ENCODE measurements at places on chromosomes 12 and 14. TPM values are rescaled to one million over a fixed set of nuclear protein-coding genes. Genes with fewer than 3 reads are reported as not detected.
A peak's percentile ranks its signal among the peaks of the same experiment; 100 is the strongest.

PARP11 gene
- total RNA-seq: 11.9 TPM

OTUB2 gene
- total RNA-seq: 0.42 TPM

AMDHD1 gene
- 0.51 TPM for total RNA-seq

SLC25A21 gene
- total RNA-seq: 0.65 TPM

RNU4-1 gene
- total RNA-seq: 1,718 TPM

RD3L gene
- total RNA-seq: not detected

PRPH gene
- total RNA-seq: 0.49 TPM

TAS2R31 gene
- total RNA-seq: 5.3 TPM

MSI1 gene
- 0.32 TPM for total RNA-seq

PKP2 gene
- total RNA-seq: 1.4 TPM

- DNase-seq: no peak
- no peaks in the 10 kb centered on the region for H3K4me1 ChIP-seq
- H3K36me3 ChIP-seq: no peaks in the 10 kb centered on the region
Measured at GRCh38 chr12:115774148-115774895, 503.2 kb downstream of the MED13L start.

GRCh38 chr14:56357428-56357827 is 222.2 kb upstream of the TMEM260 start:
- H3K27ac ChIP-seq: peak overlapping the region; percentile 58
- H3K4me3 ChIP-seq: no peak overlapping the region

- H3K4me3 ChIP-seq: no peak overlapping the region
- no peaks in the 10 kb centered on the region for H3K27me3 ChIP-seq
- no peak overlapping the region for H3K27ac ChIP-seq
- DNase-seq: no peak
- no peaks in the 10 kb centered on the region for H3K36me3 ChIP-seq
- no peaks in the 10 kb centered on the region for H3K4me1 ChIP-seq
Measured at GRCh38 chr12:32947206-32948067, 50.9 kb upstream of the PKP2 start.

GRCh38 chr14:105042813-105043212 is 21.9 kb upstream of the CDCA4 start:
- H3K4me1 ChIP-seq: no peaks in the 10 kb centered on the region
- H3K36me3 ChIP-seq: no peaks in the 10 kb centered on the region
- no peaks in the 10 kb centered on the region for H3K27me3 ChIP-seq
- no peak overlapping the region for H3K4me3 ChIP-seq

DNA sequence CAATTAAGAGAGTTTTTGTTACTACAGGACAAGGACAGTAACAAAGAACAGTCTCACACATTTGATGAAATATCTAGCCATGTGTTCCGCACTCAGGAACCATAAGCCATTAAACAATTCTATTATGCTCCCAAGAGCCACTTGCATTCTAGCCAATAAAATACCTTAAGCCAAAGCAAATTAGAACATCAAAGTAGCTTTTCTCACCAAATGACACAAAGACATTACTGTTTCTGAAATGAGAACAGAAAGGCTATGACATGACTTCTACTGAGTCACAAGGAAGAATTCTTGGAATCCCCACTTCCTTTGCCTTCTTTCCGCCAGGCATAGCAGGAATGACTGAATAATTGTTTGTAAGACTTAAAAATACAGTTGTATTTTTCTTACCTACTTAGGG is 445.8 kb downstream of the ATP23 start:
- no peaks in the 10 kb centered on the region for H3K4me1 ChIP-seq
- no peak overlapping the region for H3K27ac ChIP-seq
- no peaks in the 10 kb centered on the region for H3K36me3 ChIP-seq

GRCh38 chr12:27984275-27984674 is 11.7 kb upstream of the PTHLH start:
- no peaks in the 10 kb centered on the region for H3K36me3 ChIP-seq
- H3K27me3 ChIP-seq: no peaks in the 10 kb centered on the region
- no peak for DNase-seq
- no peak overlapping the region for H3K4me3 ChIP-seq

DNA sequence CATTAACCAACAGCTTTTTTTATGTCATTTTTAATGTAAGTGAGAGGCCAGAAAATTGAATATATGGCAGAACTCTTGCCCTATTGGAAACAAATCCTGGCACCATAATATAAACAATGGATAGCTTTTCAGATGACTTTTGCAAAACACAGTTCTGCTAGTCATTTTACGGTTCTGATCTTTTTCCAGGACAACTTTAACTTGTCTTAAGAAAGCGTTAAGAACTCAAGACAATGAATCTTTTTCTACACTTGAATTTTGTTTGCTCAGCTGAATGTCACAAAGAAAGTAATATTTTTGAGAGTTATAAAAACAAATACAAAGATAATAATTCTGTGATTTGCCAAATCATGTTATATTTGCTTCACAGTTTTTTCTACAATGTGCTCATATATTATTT is 13.2 kb downstream of the KERA start:
- DNase-seq: no peak
- no peaks in the 10 kb centered on the region for H3K36me3 ChIP-seq

DNA sequence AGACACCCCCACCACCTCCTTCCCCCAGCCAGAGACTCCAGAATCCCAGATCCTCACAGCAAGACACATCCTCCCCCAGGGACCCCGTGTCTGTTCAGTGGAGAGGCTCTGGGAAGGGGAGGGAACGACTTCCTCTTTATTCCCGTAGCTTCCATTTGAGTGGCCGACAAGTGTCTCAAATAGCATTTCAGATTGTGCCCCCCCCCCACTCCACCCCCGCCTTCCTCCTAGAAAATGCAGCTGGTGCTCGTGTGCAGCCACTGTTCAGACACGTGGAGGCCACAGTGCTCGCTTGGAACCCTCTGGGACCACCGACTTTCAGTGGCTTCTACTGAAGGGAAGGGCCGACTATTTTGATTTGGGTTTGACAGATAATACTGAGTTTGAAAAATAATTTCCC is 14.3 kb downstream of the PPP2R5C start:
- no peak overlapping the region for H3K27ac ChIP-seq
- H3K4me3 ChIP-seq: no peak overlapping the region
- no peaks in the 10 kb centered on the region for H3K4me1 ChIP-seq
- no peaks in the 10 kb centered on the region for H3K36me3 ChIP-seq
- H3K27me3 ChIP-seq: no peaks in the 10 kb centered on the region
- DNase-seq: no peak

DNA sequence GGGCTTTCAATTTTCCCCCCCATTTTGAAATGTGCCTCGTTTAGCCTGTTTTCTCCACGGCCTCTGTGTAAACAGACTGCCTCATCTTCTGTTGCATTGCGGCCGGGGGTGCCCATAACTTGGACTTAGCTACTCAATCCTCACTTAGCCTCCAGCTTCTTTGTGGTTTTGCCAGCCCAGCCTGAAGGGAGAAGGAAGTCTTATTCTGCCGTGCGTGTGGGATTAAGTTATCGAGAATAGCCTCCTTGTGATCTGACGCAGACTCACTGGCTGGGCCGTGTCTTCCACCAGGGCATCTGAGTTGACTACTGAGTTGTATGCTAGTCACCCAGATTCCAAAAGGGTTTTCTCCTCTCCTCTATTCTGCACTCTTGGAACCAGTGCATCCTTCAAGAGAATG is 8.1 kb downstream of the PRKAB1 start:
- no peaks in the 10 kb centered on the region for H3K27me3 ChIP-seq
- no peaks in the 10 kb centered on the region for H3K4me1 ChIP-seq

DNA sequence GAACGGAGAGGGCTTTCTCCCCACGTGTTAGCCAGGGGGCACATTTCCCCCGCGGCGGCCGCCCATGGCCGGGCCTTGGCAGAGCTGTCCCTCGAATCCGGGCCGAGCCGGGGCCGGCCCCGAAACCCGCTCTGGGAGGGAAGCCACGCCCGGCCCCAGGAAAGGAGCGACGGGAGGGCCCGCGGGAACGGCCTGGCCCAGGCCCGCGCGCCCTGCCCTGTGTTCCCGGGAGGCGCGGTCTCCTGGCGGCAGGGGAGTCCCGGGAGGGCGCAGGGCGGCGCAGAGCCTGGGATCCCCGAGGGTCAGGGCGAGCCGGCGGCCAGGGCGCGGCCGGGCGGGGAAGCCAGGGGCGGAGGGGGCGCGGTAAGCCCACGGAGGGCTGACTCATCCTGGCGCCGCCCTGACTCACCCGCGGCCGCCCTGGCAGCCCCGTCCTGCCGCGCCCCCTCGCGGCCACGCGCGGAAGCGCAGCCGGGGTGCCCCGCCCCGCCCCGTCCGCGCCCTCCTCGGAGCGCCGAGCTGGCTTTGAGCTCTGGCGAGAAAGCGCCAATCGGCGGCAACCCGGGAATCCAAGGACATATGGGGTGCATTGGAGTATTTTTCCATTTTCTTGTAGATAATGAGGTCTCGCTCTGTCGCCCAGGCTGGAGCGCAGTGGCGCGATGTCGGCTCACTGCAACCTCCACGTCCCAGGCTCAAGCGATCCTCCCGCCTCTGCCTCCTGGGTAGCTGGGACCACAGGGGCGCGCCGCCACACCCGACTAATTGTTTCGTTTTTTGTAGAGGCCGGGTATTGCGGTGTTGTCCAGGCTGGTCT is 31.8 kb upstream of the PLEKHG6 start:
- H3K27me3 ChIP-seq: no peaks in the 10 kb centered on the region
- no peaks in the 10 kb centered on the region for H3K36me3 ChIP-seq
- no peak overlapping the region for H3K4me3 ChIP-seq
- no peaks in the 10 kb centered on the region for H3K4me1 ChIP-seq
- peak; percentile 96 for DNase-seq

DNA sequence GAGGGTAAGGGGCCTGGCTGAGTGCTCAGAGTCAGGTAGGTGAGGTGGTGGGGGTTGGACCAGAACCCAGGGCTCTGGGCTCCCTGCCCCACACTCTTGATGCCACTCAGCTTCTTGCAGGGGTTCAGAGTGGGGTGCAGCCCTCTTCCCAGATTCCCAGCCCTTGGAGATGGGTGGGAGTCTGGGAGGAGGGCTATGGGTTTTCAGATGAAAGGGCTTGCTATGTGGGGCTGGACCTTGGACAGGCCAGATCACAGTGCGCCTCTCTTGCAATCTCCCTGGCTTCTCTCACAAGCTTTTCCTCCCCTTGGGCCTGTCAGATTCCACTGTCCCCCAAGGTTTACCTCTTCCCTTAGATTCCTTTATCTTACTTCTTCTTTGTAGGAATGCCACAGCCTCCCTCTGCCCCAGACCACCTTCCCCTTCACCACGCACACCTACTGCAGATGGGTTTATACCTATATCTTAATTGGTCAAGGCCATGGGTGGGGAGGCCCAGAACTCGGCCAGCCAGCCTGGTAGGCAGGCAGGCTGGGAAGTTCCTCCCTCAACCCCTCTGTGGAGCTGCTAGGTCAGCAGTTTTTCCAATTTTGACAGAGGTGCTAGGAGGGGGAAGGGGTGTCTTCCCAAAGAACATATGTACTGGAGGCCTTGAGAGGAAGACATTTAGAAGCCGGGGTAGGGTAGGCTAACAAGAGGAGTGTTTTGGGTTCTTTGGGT is 1.4 kb downstream of the NYNRIN start:
- no peaks in the 10 kb centered on the region for H3K36me3 ChIP-seq
- no peaks in the 10 kb centered on the region for H3K27me3 ChIP-seq
- no peaks in the 10 kb centered on the region for H3K4me1 ChIP-seq
- no peak overlapping the region for H3K27ac ChIP-seq
- DNase-seq: peak; percentile 49
- H3K4me3 ChIP-seq: no peak overlapping the region

DNA sequence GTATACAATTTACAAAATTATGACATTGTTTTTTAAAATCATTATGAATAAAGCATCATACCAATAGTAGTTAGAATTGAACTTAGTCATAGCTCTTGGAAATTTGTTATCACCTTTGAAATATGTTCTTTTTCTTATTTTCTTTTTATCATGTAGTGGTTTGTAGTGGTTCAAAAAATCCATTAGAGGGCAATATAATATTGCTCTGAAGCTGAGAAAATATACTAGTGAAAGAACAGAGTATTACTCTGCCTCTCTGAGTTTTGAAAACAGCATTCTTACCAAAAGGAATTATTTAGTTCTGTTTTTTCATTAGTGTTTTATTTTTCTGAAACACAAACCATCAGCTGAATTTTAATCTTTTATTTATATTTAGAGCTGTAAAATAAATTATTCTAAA is 76.2 kb downstream of the PDZRN4 start:
- H3K27ac ChIP-seq: no peak overlapping the region
- DNase-seq: no peak
- no peaks in the 10 kb centered on the region for H3K36me3 ChIP-seq
- no peaks in the 10 kb centered on the region for H3K4me1 ChIP-seq

DNA sequence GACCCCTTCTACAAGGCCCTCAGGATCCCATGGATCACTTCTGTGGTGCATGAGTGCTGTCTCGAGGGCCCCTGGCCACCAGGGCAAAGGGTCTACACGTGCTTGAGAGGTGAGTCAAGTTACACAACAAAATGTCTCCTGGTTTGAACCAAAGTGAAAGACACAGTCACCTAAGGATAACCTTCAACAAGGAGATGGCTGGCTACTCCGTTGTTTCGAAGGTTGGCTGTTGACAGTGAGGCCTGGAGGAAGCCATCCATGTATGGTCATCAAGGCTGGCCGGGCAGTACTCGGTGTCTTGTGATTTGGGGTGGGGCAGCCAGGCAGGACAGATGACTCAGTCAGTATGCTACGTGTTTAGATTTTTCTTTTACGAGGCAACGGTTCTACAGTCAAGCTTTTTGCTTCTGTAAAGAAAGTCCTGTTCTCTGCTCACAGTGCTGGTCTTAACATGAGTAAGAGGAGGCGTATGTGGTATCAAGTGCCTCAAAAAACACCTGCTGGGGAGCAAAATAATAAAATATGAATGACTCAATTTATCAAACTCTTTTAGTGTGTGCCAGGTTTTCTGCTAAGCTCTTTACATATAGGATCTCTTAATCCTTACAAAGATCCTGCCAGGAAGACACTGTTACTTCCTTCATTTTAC is 18.0 kb upstream of the NT5DC3 start:
- no peak overlapping the region for H3K4me3 ChIP-seq
- peak; percentile 88 for DNase-seq
- peaks cover 9% of the 10 kb centered on the region for H3K4me1 ChIP-seq

DNA sequence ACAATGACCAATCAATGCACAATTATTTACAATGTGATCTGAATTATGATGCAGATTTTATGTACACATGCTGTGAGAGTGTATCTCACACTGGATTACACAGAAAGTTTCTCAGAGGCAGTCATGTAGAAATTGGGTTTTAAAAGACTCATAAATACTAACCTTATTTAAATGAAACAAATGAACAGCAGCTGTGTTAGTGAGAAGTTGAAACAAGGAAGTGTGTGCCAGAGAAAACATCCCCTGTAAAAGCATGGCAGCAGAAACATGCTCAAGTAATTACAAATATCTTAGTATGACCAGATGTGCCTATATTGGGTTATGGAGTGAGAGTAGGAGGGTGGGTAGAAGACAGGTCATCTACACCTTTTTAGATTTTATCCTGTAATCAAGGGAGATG is 723.7 kb downstream of the C12orf50 start:
- H3K36me3 ChIP-seq: no peaks in the 10 kb centered on the region
- no peaks in the 10 kb centered on the region for H3K27me3 ChIP-seq
- no peaks in the 10 kb centered on the region for H3K4me1 ChIP-seq

DNA sequence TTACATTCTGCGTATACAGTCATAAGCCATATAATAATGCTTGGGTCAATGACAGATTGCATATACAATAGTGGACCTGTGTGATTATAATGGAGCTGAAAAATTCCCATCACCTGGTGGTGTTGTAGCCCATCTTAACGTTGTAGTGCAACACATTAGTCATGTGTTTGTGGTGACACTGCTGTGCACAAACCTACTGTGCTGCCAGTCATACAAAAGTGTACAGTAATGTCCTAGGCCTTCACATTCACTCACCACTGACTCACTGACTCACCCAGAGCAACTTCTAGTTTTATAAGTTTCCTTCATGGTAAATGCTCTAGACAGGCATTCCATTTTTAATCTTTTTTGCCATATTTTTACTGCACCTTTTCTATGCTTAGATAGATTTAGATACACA is 194.8 kb upstream of the SEL1L start:
- no peak for DNase-seq
- H3K27me3 ChIP-seq: no peaks in the 10 kb centered on the region
- no peak overlapping the region for H3K27ac ChIP-seq
- H3K4me1 ChIP-seq: no peaks in the 10 kb centered on the region
- no peak overlapping the region for H3K4me3 ChIP-seq
- no peaks in the 10 kb centered on the region for H3K36me3 ChIP-seq
